NCI-H2171 treated with DMSO at 0.1 percent for 48 hours (cell line): ENCODE measurements at places on chromosomes 12 and 14.

- DNase-seq = no peak
Measured at GRCh38 chr14:34931206-34931605, 51.6 kb upstream of the SRP54 start.

GRCh38 chr14:51660741-51661140 lies 9.0 kb downstream of the FRMD6 start:
- no peak for DNase-seq

DNA sequence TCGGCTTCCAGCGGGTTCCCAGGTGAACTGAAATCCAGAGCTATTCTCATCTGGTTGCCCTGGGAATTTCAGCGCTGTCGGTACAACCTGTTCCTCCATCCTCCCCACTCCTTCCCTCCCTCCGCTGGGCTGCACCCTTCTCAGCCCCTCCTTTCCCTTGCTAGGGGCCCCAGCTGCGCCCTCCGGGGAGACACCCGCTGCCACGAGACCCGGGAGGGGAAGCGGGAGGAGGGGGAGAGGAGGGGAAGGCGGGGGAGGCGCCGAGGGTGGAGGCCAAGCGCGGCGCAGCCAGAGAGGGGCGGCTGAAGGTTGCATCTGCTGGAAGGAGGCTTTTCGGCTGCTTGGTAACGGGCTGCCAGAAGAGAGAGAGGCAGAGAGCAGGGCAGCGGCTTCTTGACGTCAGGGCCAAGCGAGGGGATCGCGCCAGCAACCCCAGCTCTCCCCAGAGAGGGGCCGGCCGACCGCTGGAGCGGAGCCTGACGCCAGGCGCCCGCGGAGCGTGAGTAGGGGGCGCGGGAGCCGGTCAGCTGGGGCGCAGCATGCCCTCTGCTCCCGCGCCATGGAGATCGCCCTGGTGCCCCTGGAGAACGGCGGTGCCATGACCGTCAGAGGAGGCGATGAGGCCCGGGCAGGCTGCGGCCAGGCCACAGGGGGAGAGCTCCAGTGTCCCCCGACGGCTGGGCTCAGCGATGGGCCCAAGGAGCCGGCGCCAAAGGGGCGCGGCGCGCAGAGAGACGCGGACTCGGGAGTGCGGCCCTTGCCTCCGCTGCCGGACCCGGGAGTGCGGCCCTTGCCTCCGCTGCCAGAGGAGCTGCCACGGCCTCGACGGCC lies at the start of gene KCNA5:
KCNA5 (plus strand) TSS at position 291 of the 831 bp plus-strand sequence; CDS start at position 560, 269 bp downstream.
- DNase-seq = no peak

DNA sequence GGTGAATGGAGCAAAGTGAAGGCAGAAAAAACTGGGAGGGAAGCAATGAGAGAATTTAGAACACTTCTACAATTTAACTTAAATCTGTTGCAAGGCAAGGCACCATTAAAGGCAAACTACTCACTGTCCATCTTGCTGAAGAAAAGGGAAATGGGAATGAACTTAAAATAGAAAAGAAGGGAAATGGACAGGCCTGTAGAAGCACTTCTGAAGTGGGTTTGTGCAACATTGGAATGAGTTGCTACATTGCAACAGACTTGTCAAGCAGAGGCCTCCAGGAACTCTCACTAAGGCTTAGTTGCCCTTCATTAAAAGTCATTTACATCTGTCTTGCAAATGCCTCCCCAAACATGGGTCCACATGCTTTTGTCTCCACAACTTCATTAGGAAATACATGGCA lies 13.7 kb upstream of the OR10AD1 start:
- DNase-seq = no peak

DNA sequence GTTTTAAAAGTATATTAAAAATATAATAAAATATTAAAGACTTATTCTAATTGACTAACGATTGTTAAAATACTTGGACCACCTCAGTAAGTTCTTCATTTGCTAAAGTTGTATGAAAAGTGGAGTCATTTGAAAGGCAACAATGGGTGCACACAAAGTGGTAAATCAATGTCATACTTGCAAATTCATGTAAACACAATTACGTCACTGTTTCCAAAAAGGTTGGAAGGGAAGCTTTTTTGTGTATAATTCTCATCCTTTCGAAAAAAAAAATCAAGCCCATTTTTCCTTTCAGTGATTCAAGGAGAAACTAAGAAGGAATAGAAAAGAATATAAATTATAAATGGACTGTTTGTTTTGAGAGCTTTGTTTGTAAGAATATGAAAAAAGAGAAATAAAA lies 166.2 kb downstream of the PIK3C2G start:
- no peak for DNase-seq

DNA sequence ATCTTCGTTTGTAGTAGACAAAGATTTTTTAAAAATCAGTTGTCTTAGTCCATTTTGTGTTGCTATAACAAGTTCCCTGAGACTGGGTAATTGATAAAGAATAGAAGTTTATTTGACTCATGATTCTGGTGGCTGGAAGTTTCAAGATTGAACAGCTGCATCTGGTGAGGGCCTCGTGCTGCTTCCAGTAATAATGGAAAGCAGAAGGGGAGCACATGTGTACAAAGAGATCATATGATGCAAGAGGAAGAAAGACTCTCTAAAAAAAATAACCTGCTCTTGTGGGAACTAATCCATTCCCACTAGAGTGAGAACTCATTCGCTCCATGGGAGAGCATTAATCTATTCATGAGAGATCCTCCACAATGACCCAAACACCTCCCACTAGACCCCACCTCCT lies 24.8 kb downstream of the MUCL1 start:
- DNase-seq = peak; percentile 44

- no peak for DNase-seq
Measured at GRCh38 chr12:5293773-5294172, 138.1 kb upstream of the NTF3 start.

DNA sequence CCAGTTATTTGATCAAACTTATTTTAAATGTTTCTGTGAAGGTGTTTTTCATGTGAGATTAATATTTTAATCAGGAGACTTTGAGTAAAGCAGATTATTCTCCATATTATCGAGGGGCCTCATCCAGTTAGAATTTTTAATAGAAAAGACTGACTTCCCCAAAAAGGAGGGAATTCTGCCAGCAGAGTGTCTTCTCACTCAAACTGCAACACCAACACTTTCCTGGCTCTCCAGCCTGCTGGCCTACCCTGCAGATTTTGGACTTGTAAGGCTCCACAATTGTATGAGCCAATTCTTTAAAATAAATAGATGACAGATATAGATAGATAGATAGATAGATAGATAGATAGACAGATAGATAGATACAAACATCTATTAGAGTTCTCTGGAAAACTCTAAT lies 155.7 kb downstream of the SEC23A start:
- DNase-seq = no peak

DNA sequence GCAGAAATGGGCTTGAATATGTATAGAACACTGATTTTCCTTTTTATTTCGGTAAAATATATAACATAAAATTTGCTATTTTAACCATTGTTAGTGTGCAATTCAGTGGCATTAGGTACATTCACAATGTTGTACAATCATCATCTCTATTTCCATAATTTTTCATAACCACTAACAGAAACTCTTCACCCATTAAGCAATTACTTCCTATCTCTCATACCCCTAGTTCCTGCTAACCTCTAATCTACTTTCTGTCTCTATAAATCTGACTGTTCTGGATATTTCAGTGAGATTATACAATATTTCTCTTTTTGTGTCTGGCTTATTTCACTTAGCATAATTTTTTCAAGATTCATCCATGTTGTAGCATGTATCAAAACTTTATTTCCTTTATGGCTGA lies 8.9 kb upstream of the RNF212B start:
- DNase-seq = no peak

- no peak for DNase-seq
Measured at GRCh38 chr14:56002342-56002741, 115.9 kb upstream of the PELI2 start.

DNA sequence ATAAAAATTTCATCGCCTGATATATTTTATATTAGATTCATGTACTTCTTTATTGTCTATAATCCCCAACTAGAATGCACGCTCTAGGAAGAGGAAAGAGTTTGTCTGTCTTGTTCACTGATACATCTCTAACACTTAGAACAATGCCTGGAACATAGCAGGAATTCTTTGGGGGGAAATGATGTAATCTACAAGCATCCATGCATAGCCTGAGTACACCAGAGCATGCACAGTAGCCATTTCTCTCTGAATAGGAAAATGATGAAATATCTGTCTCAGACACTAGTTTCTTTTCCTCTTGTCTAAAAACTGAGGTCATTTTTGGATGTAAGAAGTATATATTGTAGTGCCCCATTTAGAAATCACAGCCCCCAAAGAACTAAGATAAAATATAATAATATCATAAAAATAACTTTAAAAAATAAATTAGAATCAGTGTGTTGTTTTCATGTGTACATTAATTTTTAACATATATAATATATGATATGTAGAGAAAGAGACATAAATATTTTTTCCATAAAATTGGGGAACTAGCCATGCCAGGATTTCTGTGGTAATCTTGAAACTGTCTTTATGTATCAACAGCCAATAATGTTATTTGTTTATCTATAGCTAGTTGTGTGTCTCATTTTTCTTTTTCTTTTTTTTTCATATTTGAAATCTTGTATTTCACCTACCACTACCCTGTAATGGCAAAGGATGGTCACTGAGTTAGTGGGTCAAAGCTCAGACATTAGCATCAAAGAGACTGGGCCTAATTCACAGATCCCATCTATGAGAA lies 155.6 kb upstream of the TMCC3 start:
- DNase-seq = no peak

GRCh38 chr12:63042646-63043045 lies 107.7 kb upstream of the PPM1H start:
- DNase-seq = no peak

GRCh38 chr14:69848903-69849391 lies 30.3 kb upstream of the SMOC1 start:
- no peak for DNase-seq

DNA sequence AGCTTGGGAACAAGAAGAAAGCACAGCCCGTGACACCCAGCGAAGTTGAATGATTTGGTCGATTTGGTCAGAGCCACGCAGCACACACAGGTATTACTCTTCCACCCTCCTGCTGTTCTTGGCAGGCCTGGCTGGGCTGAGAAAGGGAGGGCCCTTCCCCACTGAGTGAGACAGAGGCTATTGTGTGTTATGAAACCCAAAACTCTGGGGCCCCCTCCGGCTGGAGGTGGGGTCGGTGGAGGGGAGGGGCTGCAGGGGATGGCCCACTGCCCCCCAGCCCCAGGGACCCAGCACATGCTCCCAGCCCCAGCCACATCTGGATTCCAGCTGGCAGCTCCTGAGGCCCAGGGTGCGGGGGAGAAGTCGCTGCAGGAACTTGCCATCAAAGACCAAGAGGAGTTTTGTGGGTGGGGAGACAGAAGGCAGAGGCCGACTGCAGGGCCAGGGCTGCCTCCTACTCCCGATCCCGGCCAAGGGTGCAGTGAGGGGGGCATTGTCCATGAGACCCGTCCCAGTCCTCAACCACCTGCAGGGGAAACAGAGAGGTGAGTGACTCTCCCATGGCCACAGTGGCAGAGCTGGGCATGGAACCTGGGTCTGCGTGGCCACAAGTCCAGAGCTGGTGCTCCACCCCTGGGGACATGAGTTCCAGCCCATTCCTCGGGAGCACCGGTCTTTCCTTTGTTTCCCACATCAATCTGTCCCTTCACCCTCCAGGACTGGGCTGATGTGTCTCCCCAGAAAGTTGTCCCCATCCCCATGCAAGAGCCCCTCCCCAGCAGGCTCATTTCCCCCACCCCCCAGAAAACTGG lies 8.7 kb downstream of the TMEM119 start:
- DNase-seq = peak; percentile 61

GRCh38 chr14:90676356-90676755 lies 139.9 kb downstream of the TTC7B start:
- no peak for DNase-seq
